ENCODE measurements at places on chromosomes 3 and 15.
A peak's percentile ranks its signal among the peaks of the same experiment; 100 is the strongest.

GRCh38 chr3:12194669-12195161 is 36.0 kb upstream of the TIMP4 start:
- no peak for DNase-seq

- DNase-seq = no peak
Observed at GRCh38 chr15:94478763-94479162, 247.4 kb downstream of the MCTP2 start.

DNA sequence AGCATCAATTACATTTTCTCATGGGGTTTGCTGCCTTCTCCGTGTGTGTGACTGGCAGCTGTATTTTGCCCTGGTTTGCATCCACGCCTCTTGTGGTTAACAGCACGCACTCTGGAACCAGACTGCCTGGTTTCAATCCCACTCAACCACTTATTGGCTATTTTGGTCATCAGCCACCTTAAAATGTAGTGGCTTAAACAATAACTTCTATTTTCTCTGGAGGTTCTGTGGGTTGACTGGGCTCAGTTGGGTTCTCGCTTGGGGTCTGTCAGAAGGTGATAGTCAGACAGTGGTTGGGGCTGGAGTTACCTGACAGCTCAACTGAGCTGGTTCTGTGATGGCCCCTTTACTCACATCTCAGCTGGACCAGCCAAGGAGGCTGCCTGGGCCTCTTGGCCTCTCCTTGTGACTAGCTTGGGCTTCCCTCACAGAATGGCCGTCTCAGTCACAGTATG is 36.8 kb downstream of the EHD4 start:
- DNase-seq = no peak

GRCh38 chr3:123380261-123380660 is 68.6 kb downstream of the ADCY5 start:
- DNase-seq = no peak

- DNase-seq = no peak
Observed at GRCh38 chr3:20197775-20198174, 11.8 kb upstream of the SGO1 start.

DNA sequence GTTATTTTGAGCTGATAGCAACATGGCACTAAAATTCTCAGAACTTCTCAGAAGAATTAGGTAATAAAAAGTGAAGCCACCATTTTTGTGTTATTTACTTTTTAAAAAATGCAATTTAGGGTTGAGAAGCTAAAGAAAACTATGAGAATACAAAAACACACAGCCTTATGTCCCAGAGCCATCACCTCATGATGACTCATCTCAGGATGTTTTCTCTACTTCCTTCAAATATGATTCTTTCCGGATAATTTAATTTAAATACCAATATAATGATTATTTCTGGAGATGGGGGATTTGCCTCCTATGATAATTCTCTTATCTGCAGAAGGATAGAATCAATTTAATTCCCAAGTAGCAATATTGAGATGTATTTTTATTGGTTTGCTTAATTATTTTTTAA is 105.6 kb upstream of the BFSP2 start:
- DNase-seq = no peak

DNA sequence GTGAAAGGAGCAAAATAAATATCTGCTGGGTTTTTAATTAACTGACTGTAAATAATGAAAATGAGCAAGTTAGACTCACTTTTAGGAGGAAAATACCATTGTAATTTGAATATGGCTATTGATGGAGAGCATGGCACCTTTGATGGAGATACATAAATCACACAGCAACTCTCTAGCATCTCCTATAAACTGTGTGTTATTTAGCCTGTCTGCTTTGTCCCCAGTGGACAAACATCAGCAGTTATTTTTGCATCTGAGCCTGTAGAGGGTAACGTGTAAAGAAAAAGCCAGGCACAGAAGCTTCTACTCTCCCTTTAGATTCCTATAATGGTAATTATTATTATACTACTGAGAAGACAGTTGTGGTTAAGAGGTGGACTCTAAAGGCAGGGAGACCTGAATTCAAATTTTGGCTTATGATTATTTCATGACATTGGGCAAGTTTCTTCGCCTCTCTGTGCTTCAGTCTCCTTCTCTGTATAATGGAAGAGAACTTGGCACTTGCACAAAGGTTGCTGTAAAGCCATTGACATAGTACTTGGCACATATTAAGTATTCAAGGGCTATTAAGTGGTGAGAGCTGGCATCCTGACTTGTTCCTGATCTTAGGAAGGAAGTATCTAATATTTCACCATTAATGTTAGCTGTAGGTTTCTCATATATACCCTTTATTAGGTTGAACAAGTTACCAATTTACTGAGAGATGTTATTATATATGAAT is 289.5 kb upstream of the TRIM42 start:
- no peak for DNase-seq

DNA sequence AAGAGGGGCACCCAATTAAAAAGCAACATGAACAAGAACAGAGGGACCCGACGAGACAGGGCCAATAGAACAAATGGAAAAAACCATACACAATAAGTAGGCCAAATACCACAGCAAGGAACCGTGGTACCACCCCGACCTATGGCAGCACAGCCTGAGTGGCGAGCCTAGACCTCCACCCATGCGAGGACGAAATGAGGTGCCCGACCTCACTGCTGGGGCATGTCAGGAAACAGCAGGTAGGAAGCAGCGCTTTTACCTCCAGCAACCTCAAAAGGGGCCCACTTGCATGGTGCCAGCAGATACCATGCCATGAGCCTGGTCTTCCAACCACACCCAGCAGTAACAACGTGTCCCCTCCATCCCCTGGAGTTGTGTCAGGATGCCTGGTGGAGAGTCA is 77.9 kb downstream of the PCSK6 start:
- peak; percentile 32 for DNase-seq

GRCh38 chr15:25106209-25106608 is 151.4 kb downstream of the SNRPN start:
- no peak for DNase-seq
